Effector CD4-positive, alpha-beta T cell (primary cell): ENCODE measurements at places on chromosomes 12 and 14.

- no peak for DNase-seq
These were observed 895 bp upstream of the ANKS1B start for GRCh38 chr12:99985631-99986030.

DNA sequence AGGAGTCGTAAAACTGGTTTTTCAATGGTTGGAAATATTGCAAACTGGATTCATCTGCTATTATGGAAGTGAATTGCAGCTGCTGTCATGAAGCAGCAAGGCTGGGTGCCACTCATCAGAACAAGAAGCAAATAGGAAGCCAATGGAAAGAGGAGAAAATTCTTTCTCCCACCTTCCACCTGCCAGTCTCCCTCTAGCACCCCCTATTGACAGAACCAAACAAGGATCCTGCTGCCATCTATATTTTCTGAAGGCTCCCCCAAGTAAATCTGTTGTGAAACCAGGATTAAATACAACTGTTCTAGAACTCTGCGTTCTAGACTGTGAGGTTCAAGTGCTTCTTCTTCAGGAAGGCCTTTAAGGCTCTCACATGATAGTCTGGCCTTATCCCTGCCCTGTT, 286.6 kb downstream of the AACS start:
- no peak for DNase-seq

DNA sequence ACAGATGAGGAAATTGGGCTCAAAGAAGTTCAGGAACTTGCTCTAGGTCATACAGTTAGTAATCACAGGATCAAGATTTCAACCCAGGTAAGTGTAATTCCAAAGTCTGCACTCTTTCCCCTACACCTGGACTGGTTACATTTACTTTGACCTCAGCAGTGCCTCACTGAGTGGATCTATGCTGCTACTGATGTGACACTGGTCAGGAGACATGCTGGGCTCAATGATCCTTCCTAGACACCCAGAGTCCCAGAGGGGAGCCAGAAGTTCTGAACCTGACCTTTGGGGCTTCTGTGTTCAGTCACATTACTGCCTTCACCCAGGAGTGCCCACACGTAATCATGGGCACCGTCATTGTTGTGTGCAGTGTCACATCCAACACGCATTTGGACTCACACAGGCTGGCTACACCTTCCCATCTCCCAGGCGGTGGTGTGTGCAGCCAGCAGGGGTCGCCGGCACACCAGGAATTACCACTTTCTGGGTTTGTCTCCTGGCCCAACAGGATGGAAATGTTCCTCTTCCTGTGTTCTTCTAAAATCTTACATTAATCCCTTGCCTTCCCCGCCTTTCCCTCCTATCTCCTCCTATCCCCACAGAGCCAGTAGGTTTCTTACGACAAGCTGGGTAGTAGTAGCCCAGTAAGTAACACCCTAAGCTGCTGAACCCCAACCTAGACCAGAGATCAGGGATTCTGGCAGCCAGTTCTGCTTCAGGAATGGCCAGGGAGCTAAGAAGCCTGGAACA, 25.6 kb downstream of the CALCOCO1 start:
- peak; percentile 67 for DNase-seq

- DNase-seq: no peak
These were observed 2.5 kb upstream of the RNASE13 start for GRCh38 chr14:21037156-21037555.

DNA sequence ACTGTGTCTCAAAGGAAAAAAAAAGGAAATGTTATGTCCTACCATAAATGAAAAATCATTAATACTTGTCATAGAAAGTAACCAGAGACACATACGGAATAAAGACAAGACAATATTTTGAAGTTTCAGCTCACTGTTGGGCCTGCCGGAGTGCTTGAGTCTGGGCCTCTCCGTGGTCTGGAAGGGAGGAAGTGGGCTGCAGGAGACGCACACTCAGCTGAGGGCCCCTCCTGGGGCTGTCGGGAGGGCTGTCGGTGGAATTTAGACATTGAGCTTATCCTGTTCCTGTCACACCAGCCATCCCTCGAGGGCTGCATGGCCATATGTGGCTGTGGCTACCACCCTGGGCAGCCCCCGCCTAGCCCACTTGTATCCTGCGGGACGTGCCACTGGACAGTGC, 80.6 kb downstream of the DDX51 start:
- no peak for DNase-seq

DNA sequence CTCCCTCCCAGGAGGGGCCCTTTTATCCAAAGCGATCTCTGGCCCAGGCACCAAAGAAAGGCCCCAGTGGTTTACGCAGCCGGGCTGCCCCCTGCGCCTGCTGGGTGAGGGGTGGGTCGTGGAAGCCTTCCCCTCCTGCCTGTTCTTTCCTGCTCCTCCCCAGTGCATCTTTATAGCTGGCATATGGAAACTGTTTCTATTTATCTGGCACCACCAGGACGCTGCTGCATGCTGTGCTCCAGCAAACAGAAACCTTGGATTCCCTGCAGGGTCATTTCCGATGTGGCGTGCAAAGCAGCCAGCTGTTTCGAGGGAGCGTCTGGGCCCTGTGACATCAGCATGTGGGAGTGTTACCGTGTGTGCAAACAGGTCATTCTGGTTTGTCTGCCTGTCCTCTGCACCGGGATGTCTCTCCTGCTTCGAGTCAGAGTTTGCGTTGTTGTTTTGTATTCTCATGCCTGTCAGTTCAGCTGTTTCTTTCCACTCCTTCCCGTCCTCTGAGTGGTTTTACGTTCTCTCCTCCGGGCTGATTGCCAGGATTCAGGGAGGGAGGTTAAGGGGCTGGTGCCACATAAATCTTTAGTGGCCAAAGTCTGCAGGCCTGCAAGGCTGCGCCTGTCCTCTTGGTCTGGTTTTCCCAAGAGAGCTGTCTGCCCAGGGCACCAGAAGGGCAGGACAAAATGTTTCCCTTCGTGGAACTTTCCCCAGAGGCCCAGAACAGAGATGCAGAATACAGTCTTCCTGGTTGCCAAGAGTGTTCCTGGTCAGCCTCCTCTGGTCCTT, 24.6 kb downstream of the TPCN1 start:
- no peak for DNase-seq

DNA sequence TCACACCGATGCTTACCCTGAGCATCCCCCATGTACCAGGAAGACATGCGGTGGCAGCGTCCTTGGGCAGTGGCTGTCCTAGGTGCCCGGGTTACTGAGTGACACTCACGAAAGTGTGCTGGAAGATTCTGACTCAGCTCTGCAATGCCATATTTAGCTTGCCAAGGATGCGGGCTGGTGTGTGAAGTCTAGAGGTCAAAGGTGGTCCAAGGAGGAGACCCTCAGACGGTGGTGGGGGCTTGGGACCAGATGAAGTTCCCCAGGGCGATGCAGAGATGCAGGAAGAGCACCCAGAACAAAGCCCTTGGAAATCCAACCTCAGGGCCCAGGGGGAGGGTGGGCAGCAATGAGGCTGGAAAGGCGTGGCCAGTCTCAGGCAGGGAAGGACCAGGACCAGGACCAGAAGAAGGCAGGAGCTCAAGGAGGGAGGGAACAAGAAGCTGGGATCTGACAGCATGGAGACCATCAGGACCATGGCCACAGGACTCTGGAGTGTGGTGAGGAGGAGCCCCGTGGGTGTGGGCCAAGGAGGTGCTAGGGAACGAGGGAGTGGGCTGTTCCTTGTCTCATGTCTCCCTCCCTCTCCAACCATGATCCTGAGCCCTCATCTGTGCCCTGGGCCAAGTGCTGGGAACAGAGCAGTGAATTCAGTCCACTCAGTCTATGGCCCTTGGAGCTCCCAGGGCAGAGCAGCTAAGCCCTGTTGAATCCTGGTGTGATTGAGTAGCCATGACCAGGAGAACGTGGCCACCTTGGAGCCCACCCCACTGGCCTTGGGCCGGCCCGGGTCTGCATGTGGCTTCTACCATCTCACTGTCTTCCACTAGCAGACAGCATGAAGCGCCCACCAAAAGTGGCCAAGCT, 310.1 kb upstream of the DIO3 start:
- DNase-seq: no peak

GRCh38 chr12:89858718-89859117, 150.1 kb upstream of the ATP2B1 start:
- DNase-seq: no peak

GRCh38 chr12:119804011-119804641, 73.0 kb downstream of the CIT start:
- no peak for DNase-seq

DNA sequence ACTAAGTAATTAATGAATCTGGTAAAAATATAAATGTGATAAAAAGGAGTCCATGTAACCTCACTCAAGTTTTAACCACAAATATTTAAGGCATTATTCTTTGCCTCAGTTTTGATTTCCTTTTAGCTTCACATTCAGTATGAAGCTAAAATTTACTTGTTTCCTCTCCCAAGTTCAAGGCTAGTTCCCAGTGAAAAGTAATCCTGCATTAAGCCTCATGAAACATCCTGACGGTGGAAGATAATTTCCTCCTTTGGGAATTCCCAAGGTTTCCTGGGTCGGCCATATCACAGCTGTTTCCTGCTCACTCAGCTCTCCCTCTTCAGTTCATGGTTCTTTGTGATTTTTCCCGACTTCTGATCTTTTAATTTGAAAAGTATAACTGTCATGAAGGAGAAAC, 1256.8 kb upstream of the FLRT2 start:
- DNase-seq: no peak

DNA sequence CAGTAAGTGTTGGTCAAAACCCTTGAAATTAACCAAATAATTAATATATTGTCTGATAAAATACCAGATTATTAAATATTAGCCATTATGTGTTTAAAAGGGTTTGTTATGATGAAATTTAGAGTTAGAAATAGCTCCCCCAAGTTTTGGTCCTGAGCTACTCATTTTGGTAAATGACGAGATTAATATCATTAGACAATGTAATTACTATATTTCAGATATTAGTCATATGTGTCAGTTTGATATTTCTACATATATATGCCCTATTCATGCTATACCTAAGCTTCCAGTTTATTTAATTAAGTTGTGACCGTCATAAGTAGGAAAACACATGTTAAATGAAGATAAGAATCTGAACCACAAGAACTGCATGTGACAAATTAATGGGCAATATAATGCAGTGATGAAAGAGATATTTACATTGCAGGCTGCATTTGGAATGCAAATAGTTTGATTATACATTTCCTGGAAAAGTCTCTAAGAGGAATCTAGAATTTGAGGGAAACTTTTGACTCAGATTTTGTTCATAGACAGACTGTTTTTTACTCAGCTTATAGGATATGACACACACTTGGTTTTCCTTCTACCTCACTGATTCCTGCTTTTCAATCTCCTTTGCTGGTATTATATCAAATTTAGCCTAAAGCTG, 70.5 kb downstream of the TBC1D30 start:
- no peak for DNase-seq

DNA sequence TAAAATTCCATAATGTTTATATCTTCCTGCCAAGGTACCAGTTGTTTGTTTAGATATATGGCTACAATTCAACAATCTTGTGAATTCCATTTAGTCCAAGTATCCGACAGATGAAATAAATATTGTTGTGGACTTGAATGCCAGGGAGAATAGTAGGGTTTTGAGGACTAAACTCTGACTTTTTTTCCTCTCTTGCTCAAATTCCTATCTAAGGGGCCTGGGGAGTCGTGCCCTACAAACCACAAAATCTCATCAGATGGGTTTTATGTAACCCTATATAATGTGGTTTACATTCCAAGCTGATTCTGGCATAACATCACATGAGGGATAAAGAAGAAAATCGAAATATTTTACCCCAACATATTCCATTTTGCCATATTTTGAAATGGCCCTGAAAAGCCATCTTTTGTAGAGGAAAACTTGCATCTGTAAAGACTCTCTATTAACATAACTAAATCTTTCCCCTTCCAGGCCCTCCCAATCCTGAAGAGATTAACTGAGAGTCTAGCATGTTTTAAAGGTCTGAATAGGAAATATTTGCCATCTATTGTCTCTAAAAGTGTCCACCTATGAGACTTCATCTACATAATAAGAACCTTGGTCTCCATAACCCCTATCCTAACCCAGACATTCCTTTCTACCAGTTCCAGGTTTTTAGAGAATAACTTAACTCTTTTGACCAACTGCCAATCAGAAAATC, 184.7 kb upstream of the KITLG start:
- DNase-seq: no peak

DNA sequence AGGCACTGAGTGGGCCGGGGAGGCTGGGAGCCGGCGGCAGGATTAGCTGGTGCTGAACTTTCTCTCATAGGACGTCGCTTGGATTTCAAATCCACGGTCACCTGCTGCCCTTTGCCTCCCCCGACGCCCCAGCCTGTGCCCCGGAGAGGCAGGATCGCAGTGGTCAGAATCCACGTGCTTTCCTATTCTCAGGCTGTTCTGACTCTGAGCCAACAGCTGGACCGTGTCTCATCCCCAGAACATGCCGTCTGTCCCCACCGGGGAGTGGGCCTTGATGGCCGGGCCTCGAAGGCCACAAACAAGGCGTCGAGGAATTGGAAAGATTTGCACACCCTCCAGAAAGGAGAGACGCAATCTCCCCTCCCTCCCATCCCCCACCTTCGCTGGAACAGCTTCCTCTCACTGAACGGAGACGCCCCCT, 18.5 kb upstream of the MLXIP start:
- no peak for DNase-seq

- DNase-seq: no peak
These were observed 143.6 kb downstream of the PAWR start for GRCh38 chr12:79547044-79547734.

- DNase-seq: no peak
These were observed 3.0 kb upstream of the KRT3 start for GRCh38 chr12:52798671-52799504.

DNA sequence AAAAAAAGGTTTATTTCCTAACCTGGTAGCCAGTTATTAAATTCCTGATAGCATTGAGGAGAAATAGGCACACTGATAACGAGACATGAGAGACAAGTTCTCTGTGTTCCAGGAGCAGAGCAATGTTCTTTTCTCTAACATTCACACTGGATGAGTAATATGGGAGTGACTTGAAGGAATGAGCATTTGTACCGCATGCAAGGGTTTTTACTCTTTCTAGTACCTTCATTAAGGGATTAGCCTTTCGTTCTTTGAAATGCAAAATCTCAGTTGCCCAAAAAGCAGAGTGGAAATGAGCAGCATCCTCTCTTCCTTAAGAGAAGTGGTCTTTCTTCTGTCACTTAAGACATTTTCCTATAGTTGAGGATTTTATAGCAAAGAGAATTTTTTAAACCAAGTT, 54.7 kb downstream of the FGD4 start:
- DNase-seq: no peak

GRCh38 chr14:20754308-20754707, 8.6 kb downstream of the EDDM3A start:
- DNase-seq: no peak

GRCh38 chr14:42428996-42429395, 822.3 kb downstream of the LRFN5 start:
- no peak for DNase-seq

- DNase-seq: no peak
These were observed 54.1 kb downstream of the KRT80 start for GRCh38 chr12:52137746-52138145.

GRCh38 chr14:94989946-94990345, 167.4 kb downstream of the DICER1 start:
- DNase-seq: no peak

- DNase-seq: no peak
These were observed 116.7 kb upstream of the FOXN3 start for GRCh38 chr14:89533766-89534165.

GRCh38 chr12:114339626-114340025, 66.3 kb downstream of the TBX5 start:
- DNase-seq: no peak
